ENCODE measurements at places on chromosomes 7 and 10.

GRCh38 chr7:40572810-40573465, 438.1 kb downstream of the SUGCT start:
- DNase-seq, result peak; percentile 79

DNA sequence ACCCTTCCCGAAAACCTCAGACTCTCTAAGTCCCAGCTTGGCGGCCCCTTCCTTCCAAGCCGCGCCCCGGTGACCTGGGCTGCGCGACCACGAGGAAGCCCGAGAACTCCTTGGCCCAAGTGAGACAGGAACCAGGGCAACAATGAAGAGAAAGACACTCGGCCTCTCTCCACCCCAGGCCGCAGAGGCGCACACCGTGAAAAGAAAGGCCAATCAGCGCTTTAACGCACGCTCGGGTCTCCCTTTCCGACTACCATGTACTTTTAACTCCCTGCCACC, 166.4 kb upstream of the PPP1R3A start:
- no peak for DNase-seq

DNA sequence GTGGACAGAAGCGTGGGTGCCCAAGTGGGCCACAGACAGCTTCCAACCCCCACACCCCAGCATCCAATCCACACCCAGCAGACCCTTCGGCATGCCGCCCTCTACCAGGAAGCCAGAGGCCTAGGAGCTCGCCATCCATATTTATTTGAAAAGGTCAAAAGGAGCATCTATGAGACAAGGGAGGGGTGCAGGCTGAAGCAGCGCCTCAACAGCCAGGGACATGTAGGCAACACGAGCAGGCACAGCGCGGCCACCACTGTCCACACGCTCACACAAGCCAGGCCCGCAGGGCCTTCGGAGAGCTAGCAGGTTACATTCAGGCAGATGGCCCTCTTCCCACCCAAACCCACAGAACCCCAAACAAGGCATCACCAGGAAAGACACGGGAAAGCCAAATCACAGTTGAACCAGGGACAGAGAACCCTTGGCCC, 34.6 kb downstream of the PSAP start:
- DNase-seq, result no peak

DNA sequence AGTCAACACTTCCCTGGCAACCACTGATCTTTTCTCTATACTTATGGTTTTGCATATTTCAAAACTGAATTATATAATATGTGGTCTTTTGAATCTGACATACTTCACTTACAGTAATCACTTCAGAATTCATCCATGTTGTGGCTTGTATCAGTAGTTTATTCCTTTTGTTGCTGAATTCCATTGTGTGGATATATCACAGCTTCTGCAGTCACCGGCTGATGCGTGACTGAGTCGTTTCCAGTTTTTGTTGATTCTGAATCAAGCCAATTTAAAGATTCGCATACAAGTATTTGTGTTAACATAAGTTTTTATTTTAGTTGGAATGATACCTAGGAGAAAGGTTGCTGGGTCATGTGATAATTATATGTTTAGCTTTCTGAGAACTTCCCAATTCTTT, 672.5 kb upstream of the ANKRD30A start:
- no peak for DNase-seq

DNA sequence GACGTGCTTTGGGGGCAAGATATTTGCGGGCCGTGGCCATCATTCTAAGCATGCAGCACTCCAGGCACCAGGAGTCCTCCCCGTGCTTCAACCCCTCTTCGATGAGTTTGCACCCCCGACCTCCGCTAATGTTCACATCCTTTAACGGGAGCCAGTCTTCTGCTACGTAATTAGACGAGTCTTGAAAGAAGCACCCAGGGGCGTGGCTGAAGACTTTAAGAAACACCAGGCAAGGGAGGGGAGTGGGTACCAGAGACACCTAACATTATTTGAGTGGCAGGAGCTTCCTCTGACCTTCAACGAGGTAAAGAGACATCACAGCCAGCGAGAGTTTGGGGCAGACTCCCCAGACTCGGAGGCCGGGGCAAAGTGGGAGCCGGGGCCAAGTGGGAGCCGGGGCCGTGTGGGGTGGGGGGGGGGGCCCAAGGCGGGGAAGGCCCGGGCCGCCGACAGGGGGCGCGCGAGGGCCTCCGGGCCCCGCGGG, 31.1 kb upstream of the TOMM7 start:
- peak; percentile 38 for DNase-seq

GRCh38 chr10:33371234-33371633, 36.8 kb upstream of the NRP1 start:
- DNase-seq, result no peak

- peak; percentile 37 for DNase-seq
These were observed 344.1 kb upstream of the HPS1 start for GRCh38 chr10:98790817-98791216.

- no peak for DNase-seq
These were observed 184.0 kb upstream of the HABP2 start for GRCh38 chr10:113368666-113369364.

DNA sequence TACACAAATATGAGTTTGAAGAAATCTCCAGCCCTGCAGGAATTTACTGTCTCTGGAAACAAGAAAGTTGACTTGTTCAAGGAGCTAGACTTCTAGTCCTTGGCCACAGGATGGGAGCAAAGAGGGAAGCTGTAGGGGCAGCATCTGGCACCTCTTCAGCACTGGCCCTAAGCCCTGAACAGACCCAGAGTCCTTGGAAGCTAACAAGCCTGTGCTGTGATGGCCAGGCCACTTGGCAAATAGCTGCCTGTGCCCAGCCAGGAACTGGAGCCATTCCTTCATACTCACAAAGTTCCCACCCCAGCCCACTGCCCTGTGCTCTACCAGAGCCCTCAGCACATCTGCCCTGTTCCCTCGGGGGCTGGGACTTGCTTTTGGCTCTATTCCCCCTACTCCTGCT, 9.4 kb upstream of the COL13A1 start:
- DNase-seq, result no peak

- no peak for DNase-seq
These were observed 558.7 kb downstream of the PTPRN2 start for GRCh38 chr7:158028971-158029370.

DNA sequence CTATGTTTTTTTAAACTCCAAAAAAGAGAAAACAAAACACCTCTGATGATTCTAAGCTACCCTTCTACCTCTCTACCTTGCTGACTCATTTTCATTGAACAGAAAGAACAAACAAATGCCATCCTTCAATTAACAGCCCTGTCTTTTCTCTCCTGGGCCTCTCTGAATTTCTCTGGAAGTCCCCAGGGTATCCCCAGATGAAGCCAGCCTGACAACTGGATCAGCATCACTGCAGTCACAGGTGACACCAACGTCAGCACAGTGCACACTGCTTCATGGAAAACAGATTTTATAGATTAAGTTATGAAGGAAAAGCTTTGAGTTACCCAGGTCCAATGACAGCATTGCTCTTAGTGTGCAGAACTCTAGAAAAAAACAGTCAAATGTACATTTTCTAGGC, 5.7 kb downstream of the HUS1 start:
- DNase-seq, result no peak

DNA sequence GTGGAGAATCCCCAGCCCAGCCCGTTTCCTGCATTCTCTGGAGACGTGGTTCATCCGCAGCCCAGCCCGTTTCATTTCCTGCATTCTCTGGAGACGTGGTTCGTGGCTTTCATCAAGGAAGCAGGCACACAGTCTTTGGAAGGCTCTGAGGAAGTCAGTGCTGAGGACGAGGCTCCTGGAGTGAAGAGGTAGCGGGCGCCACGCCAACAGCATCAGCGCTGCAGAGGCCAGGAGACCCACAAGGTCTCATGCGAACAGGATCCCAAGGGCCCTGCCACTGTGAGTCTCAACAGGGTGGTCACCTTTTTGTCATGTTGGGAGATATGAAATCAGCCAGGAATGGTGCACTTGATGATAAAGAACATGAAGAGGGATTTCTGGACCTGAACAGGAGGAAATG, 12.4 kb upstream of the TCERG1L start:
- DNase-seq, result no peak

- no peak for DNase-seq
These were observed 145.7 kb downstream of the SDK1 start for GRCh38 chr7:3446786-3447185.

GRCh38 chr7:75937958-75938786, 23.2 kb downstream of the POR start:
- peak; percentile 95 for DNase-seq

DNA sequence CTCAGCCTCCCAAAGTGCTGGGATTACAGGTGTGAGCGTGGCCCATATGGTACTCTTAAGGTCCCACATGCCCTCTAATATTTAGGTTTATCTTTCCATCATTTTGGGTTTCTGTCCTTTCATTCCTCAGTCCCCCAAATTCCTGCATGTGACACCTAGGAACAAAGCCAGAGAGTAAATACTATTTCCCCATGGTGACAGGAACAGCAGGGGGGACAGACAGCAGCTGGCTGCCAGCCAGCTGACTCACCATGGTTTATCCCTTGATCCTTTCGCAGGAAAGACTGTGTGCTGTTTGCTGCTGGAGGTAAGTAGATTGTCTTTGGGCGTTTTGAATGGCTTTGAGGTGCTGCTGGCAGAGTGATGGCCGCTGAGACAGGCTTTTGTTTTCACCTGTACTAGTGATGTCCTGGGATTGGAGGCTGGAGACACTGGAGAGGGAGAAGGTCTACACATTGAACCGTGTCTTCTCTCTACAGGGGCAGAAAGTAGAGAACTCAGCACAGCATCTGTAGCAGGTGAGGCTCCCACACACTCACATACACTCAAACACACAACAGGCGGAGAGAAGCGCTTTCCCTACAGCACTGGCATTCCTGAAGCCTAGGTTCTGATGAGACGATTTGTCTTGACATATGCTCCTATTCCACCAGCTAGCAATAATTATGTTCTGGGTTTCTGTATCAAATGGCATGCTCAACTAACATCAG, 83.7 kb upstream of the EFCAB10 start:
- DNase-seq, result no peak

GRCh38 chr10:66277481-66277880, 648.4 kb upstream of the LRRTM3 start:
- no peak for DNase-seq

DNA sequence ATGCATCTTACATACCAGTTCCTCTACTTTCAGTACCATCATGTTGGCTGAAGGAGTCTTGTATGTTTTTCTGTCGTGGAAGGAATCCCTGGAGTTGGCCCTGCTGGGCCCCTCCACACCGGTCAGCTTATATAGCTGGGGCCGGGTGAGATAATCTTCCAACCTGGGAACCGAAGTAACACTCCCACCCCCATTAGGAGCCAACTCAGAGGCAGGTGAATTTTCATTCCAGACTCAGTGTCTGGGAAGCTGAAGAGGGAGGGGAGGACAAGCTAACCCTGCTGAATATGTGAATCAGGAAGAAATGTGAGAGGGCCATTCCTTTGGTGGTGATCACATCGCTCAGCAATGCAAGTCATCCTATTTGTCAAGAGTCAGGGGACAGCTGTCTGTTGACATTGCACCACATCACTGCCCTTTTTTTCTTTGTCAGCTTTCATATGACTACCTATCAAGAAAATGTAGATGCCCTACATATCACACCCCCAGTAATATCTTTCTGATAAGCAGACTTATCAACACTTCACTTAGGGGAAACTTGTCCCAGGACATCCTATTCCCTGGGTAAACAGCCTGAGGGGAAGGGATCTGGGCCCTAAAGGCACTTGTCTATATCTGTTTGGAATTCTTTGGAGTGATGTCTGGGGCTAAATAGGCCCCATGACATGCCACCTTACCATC, at the start of gene ANKRD1:
TSS of gene ANKRD1 (minus strand) at position 102 of the 681 bp plus-strand sequence. CDS start at position 42, 60 bp downstream.
- DNase-seq, result peak; percentile 61

- DNase-seq, result no peak
These were observed 62.1 kb downstream of the VWA2 start for GRCh38 chr10:114301177-114301576.

- DNase-seq, result no peak
These were observed 115.0 kb downstream of the CHCHD3 start for GRCh38 chr7:132966754-132967469.

DNA sequence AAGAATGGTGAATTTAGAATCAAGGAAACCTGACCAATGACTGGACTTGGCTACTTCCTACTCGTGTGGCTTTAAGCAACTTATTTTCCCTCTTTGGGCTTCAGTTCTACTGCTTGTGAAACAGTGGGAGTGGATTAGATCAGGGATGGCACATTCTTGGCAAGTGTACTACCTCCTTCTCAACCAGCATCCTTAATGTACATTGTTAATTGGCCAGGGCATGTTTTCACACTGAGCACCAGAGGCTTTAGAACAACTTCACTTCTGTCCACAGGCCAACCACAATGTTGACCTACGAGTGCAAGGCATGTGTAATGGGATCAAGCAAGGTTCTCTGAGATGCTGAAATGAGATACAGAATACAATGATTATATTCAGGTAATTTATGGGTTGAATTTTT, 315.3 kb downstream of the ADRA2A start:
- DNase-seq, result peak; percentile 78

DNA sequence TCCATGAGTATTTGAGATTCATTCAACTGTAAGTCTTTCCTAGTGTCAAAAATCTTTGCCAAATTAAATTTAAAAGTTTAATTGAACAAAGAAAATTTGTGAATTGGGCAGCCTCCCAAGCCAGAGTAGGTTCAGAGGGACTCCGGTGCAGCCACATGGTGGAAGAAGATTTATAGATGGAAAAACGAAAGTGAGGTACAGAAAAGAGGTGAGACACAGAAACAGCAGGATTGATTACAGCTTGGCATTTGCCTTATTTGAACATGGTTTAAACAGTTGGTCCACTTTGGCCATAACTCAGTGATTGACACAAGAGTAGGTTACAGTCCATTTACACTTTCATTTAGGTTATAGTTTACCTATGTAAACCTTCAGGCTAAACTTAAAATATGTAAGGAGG, 465.8 kb downstream of the ARL4A start:
- no peak for DNase-seq

- DNase-seq, result no peak
These were observed 146.1 kb upstream of the TCF7L2 start for GRCh38 chr10:112803961-112804401.

DNA sequence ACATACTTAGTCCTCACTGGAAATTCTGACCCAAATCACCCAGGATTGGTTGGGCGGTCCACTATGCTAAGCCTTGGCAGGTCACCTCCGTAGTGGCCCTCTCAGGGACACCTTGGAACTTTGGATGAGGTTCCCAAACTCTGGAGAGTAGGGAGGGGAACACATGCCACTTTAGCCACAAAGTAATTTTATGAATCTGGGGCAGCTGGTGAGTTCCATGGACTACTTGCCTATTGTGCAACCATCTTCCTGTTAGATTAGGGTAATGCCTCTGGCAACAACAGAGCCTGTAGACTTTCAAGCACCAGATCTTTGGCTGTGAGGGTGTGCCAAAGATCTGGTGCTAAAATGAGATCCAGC, 77.7 kb downstream of the ITGB8 start:
- DNase-seq, result peak; percentile 42

GRCh38 chr10:56258378-56258777, 102.7 kb downstream of the ZWINT start:
- DNase-seq, result no peak

DNA sequence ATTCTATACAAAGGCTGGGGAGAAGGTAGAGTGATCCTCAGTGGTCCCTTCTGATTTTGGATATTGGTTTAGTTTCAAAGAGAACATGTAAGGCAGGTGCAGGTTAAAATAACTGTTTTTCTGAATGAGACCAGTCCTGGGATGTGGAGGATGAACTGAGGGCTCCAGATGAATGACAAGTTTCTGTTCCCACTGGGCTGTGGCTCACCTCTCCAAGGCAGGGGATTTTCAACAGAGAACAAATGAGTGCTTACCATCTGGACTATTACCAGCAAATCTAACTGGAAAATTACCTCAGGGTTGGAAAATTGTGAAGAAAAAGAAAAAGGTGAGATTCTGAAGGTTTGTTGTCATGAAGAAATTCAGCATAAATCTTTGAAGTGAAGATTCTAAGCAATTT, 8.0 kb downstream of the LAMB4 start:
- DNase-seq, result no peak

All from fibroblast of villous mesenchyme (primary cell).